ENCODE measurements at places on chromosomes 7 and 10.

DNA sequence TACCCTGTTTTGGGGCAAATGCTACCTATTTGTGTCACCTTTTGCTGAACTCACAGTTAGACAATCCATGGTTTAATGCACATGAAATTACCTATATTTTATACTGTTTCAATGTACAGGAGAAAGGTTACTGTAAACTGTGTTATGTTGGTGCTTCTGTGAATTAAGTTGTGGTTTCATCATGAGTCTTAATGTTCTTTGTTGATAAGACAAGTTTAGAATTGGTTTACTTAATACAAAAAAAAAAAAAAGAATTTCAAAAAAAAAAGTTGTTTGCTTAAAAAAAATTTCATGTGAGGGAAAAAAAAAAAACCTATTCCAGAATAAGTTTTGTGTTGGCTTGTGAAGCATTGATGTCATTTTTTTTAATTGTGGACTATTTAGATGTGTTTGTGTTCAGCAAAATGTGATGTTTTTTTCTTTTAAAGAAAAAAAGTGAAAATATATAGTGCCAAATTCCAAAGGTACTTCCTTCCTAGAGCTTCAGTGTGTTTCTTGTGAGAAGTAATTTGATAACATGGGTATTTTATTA is 280.3 kb downstream of the USP6NL start:
- DNase-seq: no peak

DNA sequence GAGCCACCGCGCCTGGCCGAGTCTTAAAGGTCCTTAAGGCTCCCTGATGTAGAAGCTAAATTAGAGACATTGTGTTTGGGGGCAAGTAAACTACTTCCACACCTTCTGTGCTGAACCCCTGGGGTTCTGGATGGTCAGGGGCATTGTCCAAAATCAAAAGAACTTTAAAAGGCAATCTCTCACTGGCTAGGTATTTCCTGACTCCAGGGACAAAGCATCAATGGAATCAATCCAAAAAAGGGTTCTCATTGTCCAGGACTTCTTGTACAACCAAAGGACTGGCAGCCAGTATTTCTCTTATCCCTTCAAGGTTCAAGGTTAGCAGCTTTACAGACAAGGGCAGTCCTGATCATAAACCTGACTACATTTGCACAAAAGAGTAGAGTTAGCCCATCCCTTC is 24.0 kb downstream of the SRPK2 start:
- DNase-seq: no peak

DNA sequence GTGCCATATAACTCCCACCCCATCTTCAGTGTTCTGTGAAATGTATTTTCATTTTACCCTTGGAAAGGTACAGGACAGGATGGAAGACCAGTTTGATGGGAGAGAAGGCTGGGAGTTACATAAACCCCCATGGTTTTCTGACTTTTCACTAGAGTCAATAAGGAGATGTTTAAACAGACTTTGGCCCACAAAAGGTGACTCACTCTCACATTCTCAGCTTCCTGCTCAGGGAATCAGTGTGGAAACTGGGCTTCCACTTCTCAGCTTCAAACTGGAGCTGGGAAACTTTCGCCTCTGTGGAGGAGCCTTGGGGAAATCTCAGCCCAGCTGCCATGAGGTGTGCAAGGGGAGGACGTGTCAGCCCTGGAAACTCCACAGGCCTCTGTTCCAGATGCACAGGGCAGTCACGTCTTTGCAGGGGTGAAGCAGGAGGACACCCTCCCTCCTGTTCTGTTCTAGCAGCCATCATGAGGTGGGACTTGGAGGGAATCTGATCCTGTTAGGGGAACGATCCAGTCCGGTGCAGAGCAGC is 560.5 kb upstream of the GALNT17 start:
- no peak for DNase-seq

- DNase-seq: no peak
Measured at GRCh38 chr10:98033515-98033914, 3.1 kb upstream of the CRTAC1 start.

- no peak for DNase-seq
Measured at GRCh38 chr7:132773527-132773956, 197.3 kb upstream of the PLXNA4 start.

DNA sequence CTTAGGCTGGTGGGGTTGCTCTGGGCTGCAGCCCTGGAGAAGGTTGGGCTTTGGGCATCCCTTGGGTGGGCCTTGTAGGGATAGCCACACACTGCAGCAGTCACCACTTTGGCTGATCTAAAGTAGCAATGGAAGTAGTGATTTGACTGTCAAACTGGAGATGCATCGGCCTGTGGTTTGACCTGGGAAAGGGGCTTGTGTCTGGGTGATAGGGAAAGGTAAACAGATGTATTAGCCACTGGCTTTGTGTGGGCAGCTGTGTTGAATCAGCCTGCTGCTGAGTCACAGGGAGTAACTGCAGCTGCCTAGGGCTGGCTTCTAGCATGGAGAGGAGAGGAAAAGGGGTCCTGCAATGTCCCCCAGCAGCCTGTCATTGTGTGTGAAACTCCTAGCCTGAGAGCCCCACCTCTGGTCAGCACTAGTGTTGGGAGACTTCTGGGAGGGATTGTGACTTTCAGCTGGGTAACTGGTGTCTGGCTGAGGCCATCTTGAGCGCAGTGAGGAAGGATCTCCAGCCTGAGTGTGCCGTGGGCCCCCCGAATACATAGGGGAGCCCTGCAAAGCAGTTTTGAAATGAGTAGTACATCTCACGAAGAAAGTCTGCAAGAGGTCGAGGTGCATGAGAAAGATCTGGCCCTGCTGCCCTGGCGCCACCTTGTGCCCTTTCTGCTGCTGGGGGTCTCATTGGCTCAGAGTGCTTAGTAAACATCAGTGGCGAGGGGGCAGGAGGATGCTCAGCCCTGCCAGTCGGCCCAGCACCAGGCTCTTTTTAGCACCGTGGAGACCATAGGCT is 117.3 kb downstream of the FANK1 start:
- DNase-seq: no peak
